Right lobe of liver (tissue), 6 donors: ENCODE measurements at places on chromosomes 11 and 22. TPM values are rescaled to one million over a fixed set of nuclear protein-coding genes. Genes with fewer than 3 reads are reported as not detected.

Gene TREH
- not detected for total RNA-seq

Gene RBMXL2
- not detected for total RNA-seq

Gene CYB5R2
- total RNA-seq, result 1.5 TPM

Gene IGF2
- total RNA-seq, result 289 TPM

Gene FAM168A
- total RNA-seq, result 15.8 TPM

Gene OR5L1
- total RNA-seq, result not detected

Gene EMSY
- total RNA-seq, result 11.7 TPM
